Right atrium auricular region (tissue), 2 donors: ENCODE measurements at places on chromosomes 7 and 10.
A peak's percentile ranks its signal among the peaks of the same experiment; 100 is the strongest.

GRCh38 chr10:75117995-75118394, 6.5 kb downstream of the SAMD8 start:
- peak overlapping the region; percentile 19 for H3K27ac ChIP-seq
- no peak for DNase-seq
- no peaks in the 10 kb centered on the region for H3K4me1 ChIP-seq
- no peak overlapping the region for H3K4me3 ChIP-seq
- H3K27me3 ChIP-seq, result no peaks in the 10 kb centered on the region

DNA sequence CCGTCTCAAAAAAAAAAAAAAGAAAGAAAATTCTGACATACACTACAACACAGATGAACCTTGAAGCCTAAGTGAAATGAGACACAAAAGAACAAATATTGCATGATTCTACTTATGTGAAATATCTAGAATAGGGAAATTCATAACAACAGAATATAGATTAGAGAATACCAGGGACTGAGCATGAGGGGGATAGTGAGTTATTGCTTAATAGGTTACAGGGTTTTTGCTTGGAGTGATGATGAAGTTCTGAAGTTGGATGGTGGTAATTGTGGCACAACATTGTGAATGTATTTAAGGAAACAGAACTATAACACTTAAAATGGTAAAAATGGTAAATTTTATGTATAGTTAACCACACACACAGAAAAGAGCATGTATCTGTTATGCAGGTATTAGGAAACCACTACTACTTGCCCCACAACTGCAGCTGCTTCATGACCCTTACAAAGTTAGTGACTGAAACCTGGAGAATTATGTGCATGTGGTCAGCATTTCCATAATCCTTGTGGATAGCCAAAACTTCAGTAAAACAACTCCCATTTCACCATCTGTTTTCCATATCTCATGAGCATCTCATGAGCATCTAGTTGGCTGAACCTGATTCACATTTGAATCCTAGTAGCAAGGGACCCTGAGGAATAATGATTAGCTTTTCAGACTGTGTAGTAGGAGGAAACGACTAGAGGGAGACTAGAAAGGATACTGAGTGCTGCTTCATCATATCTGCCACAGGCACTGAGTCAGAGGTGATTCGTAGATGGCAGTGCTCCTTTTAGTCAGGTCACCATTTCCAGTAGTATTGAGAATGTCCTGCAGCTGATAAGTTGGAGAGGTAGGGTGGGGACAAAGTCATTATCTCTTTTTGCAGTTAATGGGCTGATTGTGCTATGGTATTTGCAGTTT, 26.3 kb downstream of the SAMD8 start:
- no peak overlapping the region for H3K27ac ChIP-seq
- DNase-seq, result no peak
- H3K27me3 ChIP-seq, result no peaks in the 10 kb centered on the region
- no peaks in the 10 kb centered on the region for H3K36me3 ChIP-seq
- H3K4me1 ChIP-seq, result peaks cover 21% of the 10 kb centered on the region

DNA sequence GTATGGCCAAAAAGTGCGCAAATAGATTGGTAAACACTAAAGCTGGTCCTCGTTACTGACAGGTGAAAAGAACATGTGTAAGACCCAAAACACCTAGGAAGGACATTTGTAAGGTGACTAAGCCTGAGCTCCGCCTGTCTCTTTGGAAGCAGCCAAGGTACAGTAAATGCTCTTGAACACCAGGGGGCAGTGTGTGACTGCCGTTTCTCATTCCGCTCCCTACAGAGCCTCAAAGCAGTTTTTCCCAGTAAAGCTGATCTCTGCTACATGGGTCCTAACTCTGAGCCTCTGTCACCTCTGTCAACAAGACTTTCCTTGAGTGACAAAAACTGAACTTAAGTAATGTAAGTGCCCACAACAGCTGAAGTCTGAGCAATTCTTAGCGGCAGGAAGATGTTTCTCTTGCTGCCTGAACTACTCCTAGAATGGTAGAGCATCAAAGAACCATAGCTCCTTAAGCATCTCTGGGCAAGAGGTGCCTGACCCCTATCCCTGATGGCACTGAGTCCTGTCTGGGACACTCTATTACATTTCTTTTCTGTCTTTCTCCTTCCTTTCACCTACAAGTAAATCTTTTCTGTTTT, 238.0 kb upstream of the INHBA start:
- peak; percentile 78 for DNase-seq
- H3K36me3 ChIP-seq, result no peaks in the 10 kb centered on the region
- H3K4me1 ChIP-seq, result no peaks in the 10 kb centered on the region
- no peak overlapping the region for H3K27ac ChIP-seq

- H3K27me3 ChIP-seq, result no peaks in the 10 kb centered on the region
- DNase-seq, result no peak
- no peaks in the 10 kb centered on the region for H3K4me1 ChIP-seq
- no peak overlapping the region for H3K27ac ChIP-seq
- no peak overlapping the region for H3K4me3 ChIP-seq
- no peaks in the 10 kb centered on the region for H3K36me3 ChIP-seq
Measured at GRCh38 chr7:25569765-25570164, 341.5 kb upstream of the NPVF start.

- H3K27ac ChIP-seq, result no peak overlapping the region
- DNase-seq, result no peak
- no peaks in the 10 kb centered on the region for H3K27me3 ChIP-seq
- H3K4me1 ChIP-seq, result peaks cover 13% of the 10 kb centered on the region
- no peaks in the 10 kb centered on the region for H3K36me3 ChIP-seq
Measured at GRCh38 chr10:63227207-63227895, 94.2 kb downstream of the NRBF2 start.
